ENCODE measurements at places on chromosomes 5 and 9.

GRCh38 chr5:137833463-137833862, 34.2 kb upstream of the MYOT start:
- peak; percentile 88 for DNase-seq

DNA sequence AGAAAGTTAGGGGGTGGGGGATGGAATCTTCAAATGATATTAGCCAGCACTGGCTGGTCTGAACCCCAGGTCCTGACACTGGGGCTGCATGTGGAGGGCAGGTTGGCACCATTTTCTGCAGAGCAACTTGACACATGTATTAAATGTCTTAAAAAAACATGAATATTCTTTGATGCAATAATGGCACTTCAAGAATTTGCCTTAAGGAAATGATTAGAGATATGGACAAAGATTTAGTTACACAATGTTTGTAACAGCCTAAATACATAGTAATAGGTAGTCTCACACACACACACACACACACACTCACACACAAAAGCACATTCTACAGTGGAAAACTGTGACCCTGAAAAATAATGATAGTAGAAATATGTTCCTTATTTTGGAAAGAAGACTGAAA, 3.6 kb downstream of the SVEP1 start:
- no peak for DNase-seq

DNA sequence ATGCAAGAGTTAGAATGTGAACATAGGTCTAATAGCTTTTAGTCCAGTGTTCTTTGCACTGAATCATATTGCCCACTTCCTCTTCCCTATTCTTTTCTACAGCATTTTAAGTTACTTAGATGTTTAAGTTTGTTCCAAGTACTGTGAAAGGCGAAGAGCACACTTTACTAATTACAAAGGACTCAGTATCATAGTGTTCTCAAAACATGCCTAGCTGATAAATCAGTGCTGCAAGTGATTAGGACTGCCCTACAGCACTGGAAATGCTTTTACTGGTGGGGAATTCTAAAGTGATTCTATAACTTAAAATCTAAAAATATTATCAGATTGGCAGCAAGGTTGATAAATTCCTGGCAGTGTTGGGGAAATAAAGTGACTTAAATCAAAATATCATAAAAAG, 177.9 kb upstream of the KCNN2 start:
- peak; percentile 45 for DNase-seq

GRCh38 chr5:166341740-166342337, 1949.6 kb upstream of the WWC1 start:
- no peak for DNase-seq

GRCh38 chr9:90141723-90142122, 500.9 kb downstream of the DIRAS2 start:
- DNase-seq: peak; percentile 28

- no peak for DNase-seq
These were observed 5.8 kb upstream of the CARNMT1 start for GRCh38 chr9:75033791-75034473.

GRCh38 chr5:79235261-79235633, 684 bp upstream of the JMY start:
- peak; percentile 69 for DNase-seq

DNA sequence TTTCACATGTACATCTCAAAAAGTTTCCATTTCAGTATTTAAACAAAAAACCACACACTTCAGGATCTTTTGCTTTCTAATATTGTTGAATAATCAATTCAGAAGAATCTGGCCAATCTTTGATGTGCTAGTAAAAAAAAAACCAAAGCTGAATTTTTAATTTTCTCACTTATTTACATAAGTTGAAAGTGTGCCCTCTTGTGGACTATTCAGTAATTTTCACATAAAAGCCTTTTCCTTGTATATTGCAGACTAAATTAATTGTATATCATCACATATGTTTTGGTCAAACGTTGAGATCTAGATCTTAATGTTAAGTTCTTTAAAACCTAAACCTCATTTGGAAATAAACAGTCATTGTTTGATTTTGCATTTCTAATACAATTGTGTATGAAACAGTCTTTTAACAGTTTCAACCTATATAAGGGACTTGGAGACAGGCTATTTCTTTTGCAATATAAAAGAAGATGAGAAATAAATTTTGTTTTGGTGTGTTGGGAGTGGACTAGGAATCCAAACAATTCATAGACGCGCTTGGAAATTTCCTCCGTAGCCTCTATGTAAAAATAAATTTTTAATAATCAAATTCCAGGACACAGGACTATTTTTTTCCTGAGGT, 68.1 kb downstream of the NIPBL start:
- DNase-seq: peak; percentile 62

- no peak for DNase-seq
These were observed 59.9 kb upstream of the ZFR start for GRCh38 chr5:32504329-32504988.

- DNase-seq: no peak
These were observed 881.1 kb upstream of the DMAC1 start for GRCh38 chr9:8680658-8681057.

- DNase-seq: no peak
These were observed 2.4 kb upstream of the SLC27A4 start for GRCh38 chr9:128337936-128338335.

- no peak for DNase-seq
These were observed 10.6 kb upstream of the AGXT2 start for GRCh38 chr5:35058374-35058788.

- no peak for DNase-seq
These were observed 134.6 kb downstream of the DNAH5 start for GRCh38 chr5:13809921-13810320.

GRCh38 chr5:179142434-179143198, 82.4 kb downstream of the ZNF354C start:
- peak; percentile 36 for DNase-seq

DNA sequence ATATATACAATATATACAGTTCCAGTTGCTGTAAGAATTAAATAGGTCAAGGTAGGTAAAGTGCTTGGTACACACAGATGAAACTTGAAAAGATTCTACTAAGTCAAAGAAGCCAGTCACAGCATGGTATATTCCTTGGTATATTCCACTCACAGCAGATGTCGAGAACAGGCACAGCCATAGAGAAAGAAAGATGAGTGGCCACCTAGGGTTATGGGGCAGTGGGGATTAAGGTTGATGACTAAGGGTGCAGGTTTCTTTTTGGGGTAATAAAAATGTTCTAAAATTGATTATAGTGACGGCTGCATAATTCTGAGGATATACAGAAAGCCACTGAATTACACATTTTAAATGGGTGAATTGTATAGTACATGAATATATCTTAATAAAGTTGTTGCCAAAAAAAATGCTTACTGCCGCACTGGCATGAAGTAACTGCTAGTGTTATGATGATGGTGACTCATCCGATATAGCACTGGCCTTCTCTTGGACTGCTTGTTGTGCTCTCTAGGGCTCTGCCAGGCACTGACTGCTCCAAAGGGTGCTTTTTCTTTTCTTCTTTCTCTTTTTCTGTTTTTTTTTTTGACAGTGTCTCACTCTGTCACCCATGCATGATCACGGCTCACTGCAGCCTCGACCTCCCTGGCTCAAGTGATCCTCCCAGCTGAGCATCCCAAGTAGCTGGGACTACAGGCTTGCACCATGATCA, 23.5 kb downstream of the TBC1D2 start:
- peak; percentile 78 for DNase-seq

DNA sequence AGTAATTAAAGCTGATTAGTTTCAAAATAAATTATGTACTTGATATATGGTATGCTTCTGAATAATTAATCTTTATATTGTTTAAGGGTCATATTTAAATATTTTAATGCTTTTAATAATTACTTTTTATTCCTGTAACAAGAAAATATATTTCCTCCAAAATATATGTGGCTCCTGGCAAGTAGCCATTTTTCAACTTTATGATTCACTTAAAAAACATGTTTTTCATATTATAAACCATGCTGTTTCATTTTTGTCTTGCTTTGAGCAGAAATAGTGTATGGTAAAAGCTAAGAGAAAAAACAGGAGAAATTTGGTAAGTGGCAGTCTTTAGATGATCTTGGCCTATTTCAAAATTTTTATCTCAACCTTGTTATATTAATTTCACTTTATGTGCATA, 14.6 kb downstream of the SPATA9 start:
- DNase-seq: peak; percentile 36

- DNase-seq: no peak
These were observed 16.7 kb downstream of the TRAF1 start for GRCh38 chr9:120909904-120910303.

GRCh38 chr9:88433583-88434255, 45.5 kb downstream of the SPIN1 start:
- DNase-seq: peak; percentile 26

GRCh38 chr9:136713550-136713949, 1.2 kb downstream of the DIPK1B start:
- DNase-seq: no peak

- DNase-seq: no peak
These were observed 1534.7 kb downstream of the EFNA5 start for GRCh38 chr5:106136061-106136460.

DNA sequence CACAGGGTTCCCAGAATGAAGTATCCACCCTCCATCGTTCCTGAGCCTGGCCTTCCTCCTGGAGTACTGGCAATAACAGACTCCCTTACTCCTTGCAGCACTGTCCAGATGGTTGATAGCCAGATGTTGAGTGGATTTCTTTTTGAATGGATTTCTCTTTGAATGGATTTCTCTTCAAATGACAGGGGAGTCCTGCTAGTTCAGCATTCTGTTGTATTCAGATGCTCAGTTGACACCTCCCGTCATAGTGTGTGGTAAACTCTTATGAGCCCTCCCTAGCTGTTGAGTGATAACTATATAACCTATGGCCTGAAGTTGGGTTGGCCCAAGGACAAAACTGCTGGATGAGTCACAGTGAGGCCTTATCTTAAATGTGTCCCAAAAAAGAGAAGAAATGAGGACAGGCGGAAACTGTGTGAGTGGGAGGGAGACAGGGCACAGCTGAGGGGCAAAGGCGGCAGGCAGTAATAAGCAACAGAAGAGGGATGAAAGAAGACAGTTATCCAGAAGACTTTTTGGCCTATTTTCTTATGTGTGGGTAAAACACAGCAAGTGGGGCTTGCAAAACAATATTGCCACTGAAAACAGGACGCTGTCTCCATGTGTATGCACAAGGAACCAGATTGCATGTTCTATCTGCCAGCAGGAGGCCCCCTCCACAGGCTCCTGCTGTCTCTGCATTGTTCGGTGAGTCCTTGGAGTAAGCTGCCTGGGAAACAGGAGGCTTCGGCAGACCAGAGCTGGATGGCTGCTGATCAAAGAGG, 209.5 kb upstream of the S1PR3 start:
- peak; percentile 65 for DNase-seq

DNA sequence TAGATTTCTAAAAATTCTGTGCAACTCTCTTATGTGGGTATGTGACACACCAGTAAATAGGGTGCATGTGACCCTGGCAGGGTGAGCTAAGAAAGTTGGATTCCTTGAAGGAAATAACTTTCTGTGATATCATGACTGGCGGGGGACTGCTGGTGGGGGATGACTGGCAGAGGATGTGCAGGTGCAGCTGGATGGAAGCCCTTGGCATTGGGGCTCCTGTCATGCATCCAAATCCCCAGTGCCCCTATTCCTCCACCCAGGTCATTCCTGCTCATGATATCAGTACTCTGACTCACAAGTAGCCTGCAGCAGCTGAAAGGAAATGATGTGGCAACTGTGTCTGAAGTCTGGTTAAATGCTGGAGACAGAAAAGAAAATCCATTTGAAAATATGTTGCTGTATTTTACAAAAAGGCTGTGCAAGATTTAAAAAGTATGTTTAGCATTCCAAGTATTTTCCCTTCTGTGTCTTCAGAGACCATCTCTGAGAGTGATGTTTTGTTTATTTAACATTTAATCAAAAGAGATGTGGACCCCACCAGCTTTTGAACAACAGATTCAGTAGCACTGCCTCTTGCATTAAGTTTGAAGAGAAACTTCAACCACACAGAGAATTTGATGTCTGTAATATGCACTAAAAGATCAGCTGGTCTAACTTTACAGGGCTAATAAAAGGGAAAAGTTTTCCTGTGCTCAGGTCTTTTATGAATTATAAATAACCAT, 17.9 kb upstream of the ZSWIM6 start:
- peak; percentile 89 for DNase-seq

- no peak for DNase-seq
These were observed 30.6 kb downstream of the TTC39B start for GRCh38 chr9:15276328-15276938.

GRCh38 chr9:91786132-91786896, 163.7 kb downstream of the ROR2 start:
- no peak for DNase-seq

GRCh38 chr9:111483439-111483857, 735 bp downstream of the ECPAS start:
- DNase-seq: peak; percentile 62

DNA sequence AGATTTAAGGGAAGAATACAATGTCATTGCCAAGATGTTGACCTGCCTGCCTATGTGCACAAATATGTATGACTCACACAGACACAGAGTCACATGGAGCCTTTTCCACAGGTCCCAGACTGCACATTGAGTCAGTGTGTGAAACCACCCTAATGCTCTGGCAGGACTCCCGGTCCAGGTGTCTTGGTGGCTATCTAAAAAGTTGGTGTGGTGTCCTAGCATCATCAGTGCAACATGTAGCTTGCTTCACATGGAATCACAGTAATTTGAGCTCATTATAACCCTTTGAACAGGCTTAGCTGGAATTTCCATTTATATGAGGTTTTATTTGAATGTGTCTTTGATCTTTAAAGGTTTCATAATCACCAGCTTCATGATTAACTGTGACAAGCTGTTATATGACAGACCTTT, 10.7 kb downstream of the IFNA5 start:
- DNase-seq: peak; percentile 12

DNA sequence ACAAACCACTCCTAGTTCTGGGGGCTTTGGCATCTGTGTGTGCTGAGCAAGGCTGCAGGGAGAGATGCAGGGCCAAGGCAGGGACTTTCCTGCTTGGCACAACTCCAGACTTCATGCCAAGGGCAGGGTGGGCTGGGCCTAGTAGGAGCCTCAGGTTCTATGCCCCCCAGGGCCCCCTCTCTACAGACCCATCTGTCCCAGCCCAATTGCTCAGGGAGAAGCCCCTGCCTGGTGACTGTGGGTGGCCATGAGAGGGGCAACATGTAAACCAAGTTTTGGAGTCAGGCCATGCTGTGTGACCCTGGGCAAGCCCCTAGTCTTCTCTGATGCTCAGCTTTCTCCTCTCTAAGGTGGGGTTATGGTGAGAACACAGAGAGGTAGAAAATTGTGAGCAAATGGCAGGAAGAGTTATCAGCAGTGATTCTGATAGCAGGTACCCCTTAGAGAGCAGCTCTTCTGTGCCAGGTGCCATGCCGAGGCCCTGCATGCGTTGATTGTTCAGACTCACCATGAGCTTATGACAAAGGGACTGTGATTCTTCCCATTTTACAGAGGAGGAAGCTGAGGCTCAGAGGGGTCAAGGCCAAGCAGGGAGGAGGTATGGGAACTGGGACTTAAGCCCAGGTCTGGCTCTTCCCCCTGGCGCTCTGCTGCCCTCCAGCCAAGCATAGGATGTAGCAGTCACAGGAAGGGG, 5.2 kb downstream of the OLFML2A start:
- no peak for DNase-seq

GRCh38 chr9:133707065-133707762, 30.9 kb downstream of the SARDH start:
- peak; percentile 61 for DNase-seq
